ENCODE measurements at places on chromosomes 6 and 20.

GRCh38 chr20:61647702-61648101, 395.6 kb downstream of the CDH4 start:
- no peak for DNase-seq

DNA sequence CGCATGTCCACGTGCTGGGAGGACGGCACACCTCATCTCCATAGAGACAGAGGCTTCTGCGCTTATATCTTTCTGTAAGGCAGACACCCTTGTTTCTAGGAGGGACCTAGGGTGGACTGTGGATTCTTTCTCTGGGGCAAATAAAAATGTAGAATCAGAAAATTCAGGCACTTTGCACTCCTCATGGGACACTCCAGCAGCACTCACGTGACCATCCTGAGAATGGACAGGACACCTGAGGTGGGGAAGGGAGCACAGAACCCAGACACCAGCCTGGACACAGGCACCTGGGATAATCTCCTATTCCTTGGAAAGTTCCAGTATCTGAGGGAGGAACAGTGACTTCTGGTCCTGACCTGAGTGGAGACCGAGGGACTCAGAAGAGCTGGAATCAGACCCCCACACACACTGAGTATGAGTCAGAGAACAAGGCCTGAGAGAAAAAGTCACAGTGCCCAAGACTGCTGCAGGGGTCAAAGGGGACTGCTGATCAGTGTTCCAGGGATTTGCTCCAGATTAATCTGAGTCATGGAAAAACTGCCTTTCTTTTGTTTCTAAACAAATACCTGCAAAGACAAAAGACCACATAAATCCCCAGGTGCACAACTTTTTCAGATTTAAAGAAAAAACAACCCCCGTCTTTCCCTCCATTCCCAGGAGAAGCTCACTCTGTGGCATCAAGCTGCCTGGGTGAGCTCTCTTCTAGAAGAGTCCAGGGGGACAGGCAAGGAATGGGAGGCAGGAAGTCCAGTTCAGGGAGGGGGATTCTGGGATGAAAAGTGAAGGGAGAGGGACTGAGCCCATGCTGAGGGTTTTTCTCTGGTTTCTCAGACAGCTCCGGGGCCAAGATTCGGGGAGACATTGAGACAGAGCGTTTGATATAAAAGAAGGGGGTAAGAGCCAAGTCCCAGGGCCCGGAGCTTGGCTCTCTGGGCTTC, 35.6 kb upstream of the MICB start:
- DNase-seq: no peak

GRCh38 chr6:136823128-136823660, 802 bp downstream of the PEX7 start:
- DNase-seq: no peak

DNA sequence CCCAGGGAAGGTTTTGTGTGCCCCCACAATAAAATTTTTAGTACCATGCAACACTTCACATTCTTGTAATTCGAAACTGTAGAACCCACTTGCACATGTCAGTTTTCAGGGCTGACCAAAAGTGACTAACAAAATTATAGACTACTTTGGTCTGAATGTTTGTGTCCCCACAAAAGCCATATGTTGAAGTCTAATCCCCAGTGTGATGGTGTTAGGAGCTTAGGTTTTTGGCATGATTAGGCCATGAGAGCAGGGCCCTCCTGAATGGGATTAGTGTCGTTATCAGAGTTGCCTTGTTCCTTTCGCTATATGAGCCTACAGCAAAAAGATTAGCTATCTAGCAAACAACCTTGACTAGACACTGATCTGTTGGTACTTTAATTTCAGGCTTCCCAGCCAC, 49.0 kb upstream of the TENT5A start:
- no peak for DNase-seq

GRCh38 chr20:6007529-6008103, 46.2 kb downstream of the LRRN4 start:
- DNase-seq: no peak

GRCh38 chr20:52824494-52825216, 147.5 kb upstream of the TSHZ2 start:
- no peak for DNase-seq

- no peak for DNase-seq
Observed at GRCh38 chr6:105330913-105331312, 72.0 kb downstream of the PREP start.

DNA sequence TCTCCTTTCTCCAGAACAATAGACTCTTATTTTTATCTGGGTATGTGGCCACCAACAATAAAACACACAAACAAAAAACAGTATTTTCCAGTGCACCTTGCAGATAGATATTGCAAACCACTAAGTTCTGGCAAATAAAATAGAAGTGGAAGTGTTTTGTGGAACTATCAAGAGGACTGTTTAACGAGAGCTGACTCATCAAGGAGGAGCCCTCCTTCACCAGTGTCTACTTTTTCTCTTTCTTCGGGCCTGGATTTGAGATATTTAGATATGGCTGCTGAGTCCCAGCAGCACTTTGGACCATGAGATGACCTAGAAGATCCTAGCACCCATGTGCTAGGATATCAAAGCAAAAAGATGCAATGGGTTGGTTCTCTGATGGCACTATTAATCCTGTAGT, 154.7 kb downstream of the AIG1 start:
- DNase-seq: no peak

DNA sequence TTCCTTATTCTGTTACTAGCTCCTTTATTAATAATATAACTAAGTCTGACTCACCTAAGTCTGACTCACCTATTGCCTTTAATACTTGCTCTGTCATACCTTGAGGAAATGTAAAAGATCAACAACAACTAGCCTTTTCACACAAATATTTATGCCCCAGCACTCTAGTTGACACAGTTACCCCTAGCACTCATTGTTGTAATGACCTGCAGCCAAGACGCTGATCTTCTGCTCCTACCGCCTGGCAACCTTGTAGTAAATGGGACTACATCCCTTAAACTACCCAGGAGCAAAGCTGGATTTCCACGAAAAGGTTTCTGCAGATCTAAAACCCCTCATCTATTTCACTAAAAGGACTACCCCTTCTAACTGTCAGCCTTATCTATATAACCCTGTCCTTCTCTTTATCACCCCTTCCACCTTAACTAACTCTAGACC, 90.0 kb downstream of the PLG start:
- DNase-seq: no peak

GRCh38 chr6:120405947-120406346, 928.3 kb downstream of the TBC1D32 start:
- no peak for DNase-seq

DNA sequence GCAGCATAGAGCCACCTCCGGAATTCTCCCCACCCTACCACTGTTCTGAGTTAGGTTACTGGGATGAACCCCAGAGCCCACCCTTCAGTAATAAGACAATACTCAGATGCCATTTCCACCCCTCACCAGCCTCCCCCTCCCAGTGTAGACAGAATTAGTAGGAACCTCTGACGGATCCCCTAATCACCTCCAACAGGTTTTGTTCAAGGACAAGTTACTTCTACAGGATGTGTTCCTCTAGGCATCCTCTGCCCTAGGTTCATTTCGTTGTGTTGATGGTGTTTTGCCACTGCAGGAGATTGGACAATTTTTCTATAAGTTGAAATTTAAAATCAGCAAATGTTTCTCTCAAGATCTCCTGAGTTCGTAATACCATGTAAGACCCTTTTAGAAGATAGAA, 22.8 kb downstream of the PLEKHG1 start:
- DNase-seq: no peak

Data from DMS153 (cell line).